ENCODE measurements at places on chromosomes 2 and 18.

GRCh38 chr2:3117650-3118216 lies 259.9 kb downstream of the EIPR1 start:
- no peak for DNase-seq

DNA sequence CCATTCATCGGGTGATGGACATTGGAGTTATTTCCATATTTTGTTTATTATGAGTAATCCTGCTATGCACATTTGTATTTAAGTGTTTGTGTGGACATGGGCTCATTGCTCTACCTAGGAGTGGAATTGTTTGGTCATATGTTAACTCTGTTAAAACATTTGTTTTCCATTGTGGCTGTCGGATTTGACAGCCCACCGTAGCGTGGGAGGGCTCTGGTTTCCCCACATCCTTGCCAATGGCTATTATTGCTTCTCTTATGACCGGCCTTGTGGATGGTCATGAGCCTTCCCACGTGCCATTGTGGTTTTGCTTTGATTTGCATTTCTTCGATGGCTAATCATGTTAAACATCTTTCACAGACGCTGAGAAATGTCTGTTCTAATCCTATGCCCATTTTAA lies 92.0 kb downstream of the ZNF236 start:
- no peak for DNase-seq

DNA sequence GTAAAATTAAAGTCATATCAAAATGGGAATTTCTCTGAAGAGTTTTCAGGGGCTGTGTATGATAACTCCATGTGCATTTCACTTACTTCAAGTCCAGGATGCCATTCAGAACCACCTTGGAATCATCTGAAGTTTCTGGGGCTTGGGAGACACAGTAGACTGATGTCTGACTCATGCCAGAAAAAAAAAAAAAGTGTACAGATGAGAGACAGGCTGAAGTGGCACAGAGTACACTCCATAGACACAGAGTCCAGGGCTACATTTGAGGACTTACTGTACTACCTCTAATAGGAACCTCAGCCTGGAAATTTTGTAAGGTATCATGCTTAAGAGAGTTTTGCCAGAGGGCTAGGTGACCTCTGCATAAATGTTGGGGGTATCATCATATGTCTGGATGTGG lies 92.0 kb downstream of the SS18 start:
- no peak for DNase-seq

- DNase-seq: no peak
Measured at GRCh38 chr2:207107551-207107950, 58.2 kb downstream of the KLF7 start.

DNA sequence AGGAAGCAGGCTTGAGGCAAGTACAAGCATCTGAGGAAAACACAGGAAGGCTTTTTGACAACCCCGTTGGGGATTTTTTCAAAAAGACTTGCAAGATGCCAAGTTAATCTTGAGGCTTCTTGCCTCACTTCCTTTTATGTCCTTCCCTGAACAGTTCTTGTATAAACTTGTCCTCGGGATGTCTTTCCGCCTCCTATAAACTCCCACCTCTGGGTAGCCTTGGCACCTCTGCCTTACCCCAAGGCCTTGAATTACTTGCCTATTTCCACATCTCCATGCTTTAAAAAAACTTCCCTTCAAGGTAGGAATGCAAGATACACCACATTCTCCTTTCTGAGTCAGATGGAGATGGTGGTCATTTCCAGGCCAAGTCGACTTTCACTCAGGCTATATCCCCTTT lies 106.4 kb upstream of the RBBP8 start:
- DNase-seq: no peak

- peak; percentile 50 for DNase-seq
Measured at GRCh38 chr2:96264656-96265348, 995 bp downstream of the TMEM127 start.

DNA sequence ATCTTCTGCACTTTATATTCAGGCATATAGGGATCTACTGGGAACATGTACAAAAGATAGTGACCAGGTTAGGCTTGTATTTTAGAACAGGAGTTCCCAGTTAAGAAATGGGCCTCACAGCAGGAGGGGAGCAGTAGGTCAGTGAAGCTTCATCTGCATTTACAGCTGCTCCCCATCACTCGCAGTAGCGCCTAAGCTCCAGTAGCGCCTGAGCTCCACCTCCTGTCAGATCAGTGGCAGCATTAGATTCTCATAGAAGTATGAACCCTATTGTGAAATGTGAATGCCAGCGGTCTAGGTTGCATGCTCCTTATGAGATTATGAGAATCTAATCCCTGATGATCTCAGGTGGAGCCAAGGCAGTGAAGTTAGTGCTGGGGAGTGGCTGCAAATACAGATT lies 224.4 kb upstream of the CYRIA start:
- DNase-seq: no peak

- no peak for DNase-seq
Measured at GRCh38 chr2:119441376-119442225, 9.9 kb downstream of the TMEM37 start.

DNA sequence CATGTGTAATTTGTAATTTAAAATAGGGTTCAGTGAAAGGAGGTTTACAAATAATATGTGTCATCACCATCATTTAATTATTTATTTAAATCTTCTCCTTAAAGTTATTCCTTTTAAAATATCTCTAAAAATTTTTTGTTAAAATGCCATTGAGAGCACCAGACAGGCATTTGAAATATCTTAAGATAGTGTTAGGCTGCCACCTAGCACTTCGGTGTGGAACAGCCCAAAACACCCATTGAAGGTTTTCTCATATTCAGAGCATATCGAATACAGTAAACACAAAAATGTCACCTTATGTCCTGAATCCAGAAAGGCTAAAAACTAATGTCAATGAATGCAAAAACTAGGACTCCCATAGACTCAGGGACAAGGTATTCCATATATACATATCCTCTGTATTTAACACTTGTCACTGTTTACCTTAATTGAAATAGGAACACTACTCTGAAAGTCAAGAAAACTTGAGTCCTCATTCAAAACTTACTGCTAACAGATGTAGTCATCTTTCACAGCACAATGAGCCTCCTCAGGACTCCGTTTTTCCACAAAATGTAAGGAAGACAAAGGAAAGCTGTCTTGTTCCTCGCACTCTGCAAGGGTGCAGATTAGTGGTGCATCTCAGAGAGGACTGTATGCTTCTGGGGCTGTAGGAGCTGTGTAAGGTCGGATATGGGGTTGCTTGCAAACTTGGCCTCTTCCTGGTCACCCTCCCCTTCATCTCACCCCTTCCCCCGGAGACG lies 329.5 kb downstream of the PAX3 start:
- peak; percentile 46 for DNase-seq

GRCh38 chr2:128513961-128514283 lies 195.3 kb upstream of the HS6ST1 start:
- no peak for DNase-seq

- DNase-seq: no peak
Measured at GRCh38 chr2:64142741-64143168, 1.5 kb downstream of the PELI1 start.

DNA sequence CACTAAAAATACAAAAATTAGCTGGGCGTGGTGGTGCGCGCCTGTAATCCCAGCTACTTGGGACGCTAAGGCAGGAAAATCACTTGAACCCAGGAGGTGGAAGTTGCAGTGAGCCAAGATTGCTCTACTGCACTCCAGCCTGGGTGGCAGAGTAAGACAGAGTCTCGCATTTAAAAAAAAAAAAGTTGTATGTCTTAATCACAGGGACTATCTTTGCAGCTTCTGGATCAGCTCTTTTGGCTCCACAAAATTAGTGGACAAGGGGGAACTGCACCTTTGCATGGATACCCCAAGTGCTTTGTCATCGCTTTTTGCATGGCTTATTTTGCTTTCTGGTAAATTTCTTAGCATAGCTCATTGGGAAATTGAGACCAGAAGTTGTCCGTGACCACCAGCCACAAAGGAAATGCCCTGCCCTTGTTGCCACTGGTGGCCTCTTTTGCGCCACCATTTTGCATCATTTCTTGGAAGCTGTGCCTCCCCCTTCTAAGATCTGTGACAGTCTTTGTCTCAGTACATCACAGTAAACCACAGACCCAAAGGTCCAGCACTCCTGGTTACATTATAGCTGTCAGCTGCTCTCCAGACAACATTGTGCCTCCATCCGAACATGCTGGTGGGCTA lies 43.9 kb upstream of the PCBP1 start:
- DNase-seq: no peak

DNA sequence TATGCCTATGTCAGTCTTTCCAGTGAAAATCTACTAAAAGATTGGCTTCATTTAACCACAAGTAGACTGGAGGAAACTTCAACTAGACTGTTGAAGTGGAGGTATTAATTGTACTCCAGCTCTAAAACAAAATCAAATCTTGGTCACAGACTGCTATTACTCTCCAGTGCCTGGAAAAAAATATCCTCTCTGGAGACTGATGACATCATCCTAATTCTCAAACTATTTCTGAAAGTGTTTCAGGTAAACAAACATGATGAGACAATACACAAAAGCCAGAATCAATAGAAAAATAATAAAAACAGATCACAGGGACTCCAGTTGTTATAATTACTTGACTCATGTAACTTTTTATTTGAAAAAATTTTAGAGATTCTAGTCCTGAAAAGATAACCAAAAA lies 87.7 kb upstream of the MYO3B start:
- DNase-seq: no peak

DNA sequence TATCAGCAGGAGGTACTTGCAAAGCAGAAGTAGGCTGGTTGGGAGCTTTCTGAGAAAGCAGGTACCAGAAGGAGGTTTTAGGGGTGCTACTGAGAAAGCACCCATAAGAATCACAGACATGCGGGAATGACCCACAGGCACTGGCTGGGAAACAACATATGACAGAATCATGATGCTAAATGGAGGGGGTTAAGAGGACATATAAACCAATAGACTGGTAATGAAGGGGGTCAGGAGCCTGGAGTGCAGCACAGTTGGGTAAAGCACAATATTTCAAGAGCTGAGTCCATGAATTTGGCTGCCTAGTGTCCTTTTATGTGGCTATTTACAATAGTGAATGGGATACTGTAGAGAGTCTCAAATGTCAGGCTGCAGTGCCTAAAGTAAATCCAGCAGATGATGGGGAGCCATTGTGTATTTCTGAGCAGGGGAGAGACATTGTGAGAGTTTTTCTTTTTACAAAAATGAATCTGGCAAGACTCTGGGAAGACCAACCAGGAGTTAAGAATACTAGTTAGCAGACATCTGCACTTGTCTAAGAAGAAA lies 27.6 kb upstream of the GMCL1 start:
- no peak for DNase-seq

DNA sequence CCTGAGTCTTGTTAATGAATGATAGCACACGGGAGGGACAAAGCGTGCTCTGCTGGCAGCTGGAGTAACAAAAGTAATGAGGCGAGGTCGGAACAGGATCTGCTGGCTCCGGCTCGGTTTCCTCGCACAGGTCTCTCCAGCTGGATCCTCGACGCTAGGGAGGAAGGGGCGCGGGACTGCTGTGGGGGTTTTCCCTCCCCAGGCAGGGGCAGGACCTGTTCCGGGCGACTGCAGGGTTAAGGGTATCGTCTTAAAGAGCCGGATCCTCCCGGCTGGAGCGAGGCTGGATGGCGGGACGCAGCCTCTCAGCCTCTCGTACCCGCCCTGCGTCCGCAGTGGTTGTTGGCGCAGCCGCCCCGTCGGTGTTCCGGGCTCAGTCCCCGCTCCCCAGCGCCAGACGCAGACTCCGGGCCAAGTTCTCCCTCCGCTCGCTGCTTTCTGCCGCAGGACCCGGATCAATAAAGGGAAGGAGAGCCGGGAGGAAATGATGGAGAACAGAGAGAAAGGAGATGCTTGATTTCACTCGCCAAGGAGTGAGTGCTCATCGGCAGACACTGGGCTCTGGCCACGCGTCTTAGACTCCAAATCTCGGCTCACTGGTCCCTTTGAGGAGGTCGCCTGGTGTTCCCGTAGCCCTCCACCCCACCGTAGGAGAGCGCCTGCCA lies 1.1 kb upstream of the LIPG start:
- peak; percentile 35 for DNase-seq

GRCh38 chr2:138504546-138505235 lies 3.1 kb downstream of the SPOPL start:
- no peak for DNase-seq
